ENCODE measurements at places on chromosomes 7 and 10.
A peak's percentile ranks its signal among the peaks of the same experiment; 100 is the strongest.

GRCh38 chr10:132444877-132445351 lies 47.9 kb downstream of the PWWP2B start:
- no peak for DNase-seq

GRCh38 chr10:37488792-37489657 lies 363.6 kb downstream of the ANKRD30A start:
- no peak for DNase-seq

DNA sequence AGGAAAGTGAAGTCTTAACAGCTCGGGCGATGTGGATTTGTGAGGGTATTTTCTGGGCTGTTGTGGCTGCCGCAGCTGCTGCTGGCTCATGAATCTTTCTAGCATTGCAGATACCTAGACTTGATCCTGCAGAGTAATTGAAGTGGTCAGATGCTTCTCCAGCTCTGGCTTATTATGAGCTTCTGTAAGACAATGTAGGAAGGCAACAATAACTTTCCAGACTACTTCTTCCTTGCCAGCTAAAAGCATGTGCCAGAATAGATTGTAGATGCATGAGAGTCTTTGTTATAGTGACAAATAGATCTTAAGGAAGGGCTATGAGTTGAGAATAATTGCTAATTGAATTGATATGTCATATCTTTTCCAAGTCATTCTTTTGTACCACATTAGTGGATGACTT lies 461.4 kb upstream of the POT1 start:
- DNase-seq: no peak

DNA sequence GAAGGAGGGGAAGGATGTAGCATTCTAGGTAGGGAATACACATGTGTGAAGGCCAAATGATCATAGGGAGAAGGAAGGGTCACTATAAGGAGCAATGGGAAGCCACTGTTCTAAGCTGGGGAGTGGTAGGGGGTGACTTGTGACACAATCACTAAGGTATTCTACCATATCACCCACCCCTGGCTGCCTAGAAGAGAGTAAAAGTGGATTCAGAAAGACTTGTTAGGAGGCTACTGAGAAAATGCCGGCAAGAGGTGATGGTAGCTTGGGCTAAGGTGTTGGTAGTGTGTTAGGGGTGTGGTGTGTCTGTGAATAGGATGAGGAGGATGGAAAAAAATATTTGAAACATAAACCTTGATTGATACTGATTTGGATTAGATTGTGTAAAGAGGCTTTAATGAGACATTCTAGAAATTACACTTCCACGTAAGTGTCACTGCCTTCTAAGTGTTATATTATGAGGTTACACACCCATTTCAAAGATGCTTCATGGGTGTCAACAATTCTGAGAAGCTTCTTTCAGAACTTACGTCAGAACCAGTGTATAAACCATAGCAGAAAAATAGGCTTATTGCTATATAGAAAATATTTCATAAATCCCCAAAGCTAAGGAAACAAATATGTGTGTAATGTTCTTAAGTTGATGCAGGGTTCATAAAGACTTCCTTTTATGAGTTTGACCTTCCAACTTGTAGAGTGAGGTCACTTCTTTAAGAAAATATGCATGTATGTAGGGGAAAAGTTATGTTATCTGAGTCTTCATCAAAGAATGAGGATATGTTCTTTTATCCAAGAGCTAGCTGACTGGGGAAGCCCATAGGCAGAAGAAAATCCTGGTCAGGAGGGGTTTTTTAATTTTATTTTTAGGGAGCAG lies 5.6 kb upstream of the BPGM start:
- no peak for DNase-seq

DNA sequence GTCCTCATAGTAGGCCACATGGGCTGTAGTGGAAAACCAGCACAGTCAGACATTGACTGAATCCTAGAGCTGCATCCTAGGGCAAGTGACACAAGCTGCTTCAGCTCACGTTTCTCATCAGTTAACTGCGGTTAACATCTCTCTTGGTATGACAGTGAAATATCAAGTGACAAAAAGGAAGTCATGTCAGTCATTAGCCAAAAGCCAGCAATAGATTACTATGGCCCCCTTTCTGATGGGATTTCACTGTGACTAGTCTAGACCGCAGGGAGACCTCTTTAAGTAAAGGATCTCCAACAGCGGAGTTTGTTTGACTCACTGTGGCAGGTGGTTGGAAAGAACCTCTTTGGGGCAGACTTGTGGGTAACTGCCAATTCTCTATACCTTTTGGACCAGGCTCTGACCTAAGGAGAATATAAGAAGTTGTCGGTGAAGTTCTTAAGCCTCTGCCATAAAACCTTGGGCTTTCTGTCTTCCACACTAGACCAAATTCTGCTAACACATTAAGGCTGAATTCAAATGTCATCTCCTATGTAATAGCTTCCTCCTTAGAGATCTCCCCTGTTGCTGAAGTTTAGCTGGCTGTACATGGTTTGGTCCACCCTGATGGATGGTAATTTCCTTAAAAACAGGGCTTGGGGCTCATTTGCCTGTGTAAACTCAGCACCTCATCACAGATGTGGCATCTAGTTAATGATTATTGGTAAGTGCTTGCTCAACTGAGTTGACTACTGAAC lies 115.3 kb downstream of the SGMS1 start:
- no peak for DNase-seq

GRCh38 chr7:155919391-155920067 lies 107.3 kb upstream of the SHH start:
- DNase-seq: no peak

- DNase-seq: no peak
Measured at GRCh38 chr7:65268782-65269149, 104.9 kb upstream of the ZNF92 start.

DNA sequence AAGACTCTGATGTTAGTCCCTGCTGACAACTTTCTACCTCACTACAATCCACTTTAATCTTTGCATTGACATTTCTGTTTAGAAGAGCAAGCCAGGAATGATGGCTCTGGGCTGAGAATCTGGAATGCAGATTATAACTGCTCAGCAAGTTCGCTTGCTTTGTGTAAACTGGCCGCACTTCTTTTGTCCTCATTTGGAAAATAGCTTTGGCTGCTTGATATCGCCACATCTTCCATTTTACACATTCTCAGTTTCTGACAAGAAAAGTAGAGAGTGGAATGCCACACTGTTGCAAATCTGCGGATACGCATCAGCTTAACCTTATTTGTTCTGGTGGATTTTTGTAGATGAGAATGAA lies 429.8 kb downstream of the KCNMA1 start:
- DNase-seq: no peak

DNA sequence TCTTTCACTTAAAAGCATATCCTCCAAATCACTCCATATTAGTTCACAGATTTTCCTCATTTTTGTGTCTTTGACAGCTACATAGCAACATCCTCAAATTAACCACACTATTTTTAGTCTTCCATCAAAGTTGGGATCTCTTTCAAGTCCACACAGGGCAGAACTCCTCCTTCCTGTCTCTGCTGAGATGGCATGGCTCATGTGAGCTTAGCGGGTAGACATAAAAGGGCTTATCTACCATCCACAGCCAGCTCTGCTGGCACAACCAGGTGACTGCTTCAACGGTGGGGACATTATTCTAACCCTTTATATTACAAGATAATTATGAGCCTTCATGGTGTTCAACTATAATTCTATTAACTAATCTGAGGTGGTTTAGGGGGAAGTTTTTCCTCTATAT lies 35.5 kb downstream of the ICA1 start:
- DNase-seq: no peak

DNA sequence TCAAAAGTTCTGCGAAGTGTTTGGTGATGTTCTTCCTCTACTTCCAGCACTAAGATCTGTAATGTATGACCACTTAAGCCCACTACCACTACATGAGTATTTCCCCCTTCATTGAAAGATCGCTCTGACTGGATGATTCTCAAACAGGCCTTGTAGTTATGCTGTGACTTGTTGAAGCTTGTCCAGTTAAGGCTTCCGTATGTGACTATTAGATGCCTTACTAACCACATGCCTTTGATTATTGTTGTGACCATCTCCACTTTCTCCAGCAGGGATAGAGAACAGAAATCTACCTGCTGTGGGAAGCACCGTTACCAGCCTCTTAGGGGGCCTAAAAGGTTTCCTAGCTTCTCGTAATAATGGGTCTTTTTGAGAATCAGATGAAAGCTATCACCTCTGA lies 81.1 kb downstream of the NOC3L start:
- no peak for DNase-seq

DNA sequence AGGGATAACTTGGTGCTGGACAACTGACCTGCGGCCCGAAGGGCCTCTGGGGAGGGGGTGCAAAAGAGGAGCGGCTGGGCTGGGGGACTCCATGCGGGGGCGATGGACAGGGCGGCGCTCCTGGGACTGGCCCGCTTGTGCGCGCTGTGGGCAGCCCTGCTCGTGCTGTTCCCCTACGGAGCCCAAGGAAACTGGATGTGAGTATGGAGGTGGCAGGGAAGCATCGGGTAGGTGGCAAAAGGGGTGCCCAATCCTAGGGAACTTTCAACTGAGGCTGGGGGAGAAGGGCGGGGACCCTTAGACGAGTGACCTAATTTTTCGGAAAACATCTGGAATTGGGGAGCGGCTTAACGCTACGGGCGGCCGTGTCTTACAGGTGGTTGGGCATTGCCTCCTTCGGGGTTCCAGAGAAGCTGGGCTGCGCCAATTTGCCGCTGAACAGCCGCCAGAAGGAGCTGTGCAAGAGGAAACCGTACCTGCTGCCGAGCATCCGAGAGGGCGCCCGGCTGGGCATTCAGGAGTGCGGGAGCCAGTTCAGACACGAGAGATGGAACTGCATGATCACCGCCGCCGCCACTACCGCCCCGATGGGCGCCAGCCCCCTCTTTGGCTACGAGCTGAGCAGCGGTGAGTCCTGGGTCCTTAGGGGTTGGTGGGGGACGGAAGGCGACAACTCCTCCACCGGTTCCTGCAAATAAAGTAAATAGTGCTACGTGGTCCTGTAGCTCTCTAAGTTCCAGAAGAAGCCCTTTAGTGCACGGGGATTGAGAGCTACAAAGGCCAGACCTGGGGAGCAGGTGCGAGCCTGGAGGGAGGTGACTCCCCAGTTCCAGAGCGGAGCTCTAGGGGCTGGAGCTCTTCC lies 622 bp downstream of the WNT16 start:
- DNase-seq: peak; percentile 71

DNA sequence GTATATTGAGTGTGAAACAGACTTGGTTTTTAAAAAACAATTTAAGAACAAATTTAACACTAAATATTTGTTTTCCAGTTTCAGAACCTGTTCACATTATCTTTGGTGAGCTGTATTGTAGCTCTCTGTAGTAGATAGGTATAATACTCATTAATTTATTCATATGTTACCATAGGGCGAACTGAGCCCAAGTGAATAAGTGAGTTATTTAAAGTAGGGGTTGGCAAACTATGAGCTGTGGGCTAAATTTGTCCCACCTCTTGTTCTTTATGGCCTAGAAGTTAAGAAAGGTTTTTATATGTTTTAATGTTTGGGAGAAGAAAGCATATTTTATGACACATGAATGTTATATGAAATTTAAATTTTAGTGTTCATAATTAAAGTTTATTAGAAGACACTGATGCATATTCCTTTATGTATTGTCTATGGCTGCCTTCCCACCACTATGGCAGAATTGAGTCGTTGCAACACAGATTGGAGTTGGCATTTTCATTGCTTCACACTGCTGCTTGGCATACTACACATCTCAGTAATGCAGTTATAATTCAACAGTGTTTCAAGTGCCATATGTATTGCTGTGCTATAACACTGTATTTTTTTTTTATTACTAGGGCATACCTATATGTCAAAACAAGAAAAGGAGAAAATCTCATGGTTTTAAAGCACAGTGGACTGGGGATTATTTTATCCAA lies 146.5 kb downstream of the ADK start:
- no peak for DNase-seq

- DNase-seq: no peak
Measured at GRCh38 chr10:127976701-127977356, 69.9 kb downstream of the PTPRE start.

DNA sequence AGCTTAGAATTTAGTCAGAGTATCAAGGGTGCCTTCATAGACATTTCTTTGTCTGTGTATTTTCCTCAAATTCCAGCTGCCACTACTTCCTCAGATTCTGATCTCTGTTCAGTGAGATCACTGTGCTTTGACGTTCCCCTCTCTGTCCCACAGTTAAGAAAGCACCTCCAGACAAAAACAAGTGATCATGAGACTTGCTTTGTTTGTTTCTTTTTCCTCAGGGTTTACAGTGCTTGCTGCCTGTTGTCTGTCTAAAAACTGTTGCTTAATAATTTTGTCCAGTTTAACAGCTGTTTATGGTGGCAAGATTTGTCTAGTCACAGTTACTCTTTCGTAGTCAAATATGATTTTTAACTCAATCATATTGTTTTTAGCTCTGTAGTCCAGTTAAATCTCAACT lies 29.1 kb downstream of the TRUB1 start:
- no peak for DNase-seq

DNA sequence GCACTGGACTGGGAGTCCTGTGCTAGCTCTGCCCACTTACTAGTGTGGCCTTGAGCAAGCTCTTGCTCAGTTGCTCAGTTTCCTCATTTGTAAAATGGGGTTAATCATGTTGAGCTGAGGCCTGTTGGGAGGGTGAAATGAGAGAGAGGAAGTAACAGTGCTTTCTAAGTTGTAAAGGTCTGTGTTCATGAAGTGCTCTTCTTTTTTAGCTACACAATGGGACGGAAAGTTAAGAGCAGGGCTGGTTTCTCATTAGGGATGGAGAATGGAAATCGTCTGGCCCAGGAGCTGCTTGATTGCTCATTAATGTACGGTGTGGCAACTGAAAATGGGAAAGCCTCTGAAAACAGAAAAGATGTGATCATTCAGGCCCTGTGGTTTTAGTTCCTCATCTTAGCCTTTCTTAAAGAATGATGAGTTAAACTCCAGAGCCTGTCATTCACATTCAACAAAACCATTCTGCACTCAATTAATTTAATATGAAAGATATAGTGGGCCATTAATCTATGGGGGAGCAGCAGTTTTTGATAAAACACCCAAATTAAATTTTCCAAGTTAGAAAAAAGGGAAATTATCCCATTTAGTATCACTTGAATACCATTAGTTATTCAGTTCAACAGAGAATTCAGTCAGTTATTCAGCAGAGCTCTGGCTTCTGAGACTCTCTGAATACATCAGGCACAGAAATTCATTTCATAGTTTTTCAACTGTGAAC lies 60.5 kb downstream of the SH2D4B start:
- no peak for DNase-seq

DNA sequence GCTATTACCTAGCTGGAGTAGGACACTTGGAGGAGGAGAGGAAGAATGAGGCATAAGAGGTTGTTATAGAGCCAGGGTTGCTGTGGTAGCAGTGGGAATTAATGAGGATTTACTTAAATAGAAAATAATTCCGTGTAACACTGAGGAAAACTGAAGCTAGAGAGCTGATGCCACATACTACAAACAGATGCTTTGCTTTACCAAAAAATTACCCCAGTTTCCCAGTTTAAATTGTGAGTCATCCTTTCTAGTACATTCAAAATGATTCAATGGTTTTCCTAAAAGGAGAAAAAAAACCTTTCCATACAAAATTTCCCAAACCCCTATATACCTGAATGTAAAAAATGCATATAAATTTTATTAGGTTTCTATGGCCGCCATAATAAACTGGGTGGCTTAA lies 58.3 kb downstream of the ZNF518A start:
- no peak for DNase-seq

DNA sequence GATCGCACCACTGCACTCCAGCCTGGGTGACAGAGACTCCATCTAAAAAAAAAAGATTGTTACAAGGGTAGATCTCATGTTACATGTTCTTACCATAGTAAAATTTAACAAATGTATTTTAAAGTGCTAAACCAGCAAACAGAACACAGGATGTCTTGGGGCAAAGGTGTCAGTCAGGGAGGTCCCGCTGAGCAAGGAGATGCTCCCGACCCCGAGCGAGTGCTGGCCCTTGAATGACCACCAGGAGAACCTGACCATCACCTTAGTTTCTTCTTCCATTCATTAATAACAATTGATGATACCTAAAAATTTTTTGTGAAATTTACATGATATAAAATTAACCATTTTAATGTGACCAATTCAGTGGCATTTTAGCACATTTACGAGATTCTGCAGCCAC lies 241.6 kb upstream of the GPR26 start:
- DNase-seq: no peak

Data from WTC11 (cell line).